ENCODE measurements at places on chromosomes 4 and X.

GRCh38 chrX:47206316-47206715 is 12.2 kb upstream of the CDK16 start:
- no peak for DNase-seq

DNA sequence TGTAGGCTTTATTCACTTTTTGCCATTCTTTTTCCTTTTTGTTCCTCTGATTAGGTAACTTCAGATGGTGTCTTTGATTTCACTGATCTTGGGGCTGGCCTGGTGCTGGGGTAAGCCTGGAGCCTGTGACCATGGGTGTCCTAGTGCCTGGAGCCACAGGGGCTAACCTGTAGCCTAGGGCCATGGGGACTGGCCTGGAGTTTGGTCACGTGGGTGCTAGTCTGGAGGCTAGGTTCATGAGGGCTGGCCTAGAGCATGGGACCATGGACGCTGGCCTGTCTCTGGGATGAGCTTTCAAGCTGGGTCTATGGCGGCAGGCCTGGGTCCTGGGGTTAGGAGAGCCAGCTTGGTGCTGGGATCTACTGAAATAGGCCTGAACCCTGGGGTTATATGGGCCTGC is 32.2 kb upstream of the ALG13 start:
- DNase-seq: no peak

DNA sequence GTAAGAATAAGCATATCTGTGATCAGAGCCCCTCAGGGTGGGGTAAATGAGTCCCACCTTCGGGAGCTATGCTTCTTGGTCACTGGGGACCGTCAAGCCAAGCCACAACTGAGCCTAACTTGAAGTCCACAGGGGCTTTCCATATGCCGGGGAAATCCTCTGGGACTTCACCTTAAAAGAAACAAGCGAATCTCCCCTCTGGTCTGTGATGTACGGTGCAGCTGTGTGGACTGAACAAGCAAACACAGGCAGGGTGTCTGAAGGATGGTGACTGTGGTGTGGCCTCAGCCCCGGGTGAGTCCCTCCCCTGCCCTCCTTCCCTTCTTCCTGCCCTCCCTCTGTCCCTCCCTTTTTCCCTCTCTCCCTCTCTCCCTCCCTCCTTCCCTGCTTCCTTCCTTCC is 29.7 kb upstream of the PPP2R2C start:
- DNase-seq: no peak

- DNase-seq: peak; percentile 16
Measured at GRCh38 chr4:6633091-6633906, 7.2 kb upstream of the MRFAP1 start.

DNA sequence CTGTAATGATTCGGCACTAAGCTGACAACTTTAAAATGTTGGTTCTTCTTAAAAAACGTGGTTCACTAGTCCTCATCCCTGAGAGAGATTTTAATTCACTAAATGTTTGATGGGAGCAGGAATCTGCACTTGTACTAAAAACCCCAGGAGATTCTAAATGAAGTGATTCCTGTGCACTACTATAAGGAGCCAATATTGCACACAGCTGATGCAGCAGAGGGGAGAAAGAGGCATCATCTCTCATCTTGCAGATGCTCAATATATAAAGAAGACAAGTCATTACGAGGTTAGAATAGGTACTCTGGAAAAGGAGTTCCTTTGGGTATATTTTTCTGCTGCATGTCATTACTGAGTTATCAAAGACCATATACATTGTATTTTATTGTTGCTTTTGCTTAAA is 207.6 kb upstream of the RASGEF1B start:
- DNase-seq: peak; percentile 40

DNA sequence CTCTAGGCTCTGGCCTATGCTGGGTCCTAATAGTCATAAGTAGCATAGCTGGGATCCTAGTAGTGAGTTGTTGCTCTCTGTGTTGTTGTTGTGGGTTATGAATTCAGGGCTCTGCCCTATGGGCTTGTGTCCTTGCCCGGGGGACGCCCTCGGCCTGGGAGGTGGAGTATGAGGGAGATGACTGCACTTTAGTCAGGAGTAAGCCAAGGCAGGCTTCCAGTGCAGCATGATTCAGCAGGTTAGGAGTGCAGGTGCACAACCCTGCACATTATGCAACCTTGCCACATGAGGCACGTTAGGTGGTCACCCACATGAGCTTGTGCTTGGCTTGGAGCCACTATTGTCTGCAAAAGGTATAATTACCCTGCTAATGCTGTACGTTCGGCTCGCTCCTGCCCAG is 58.4 kb upstream of the CCDC149 start:
- DNase-seq: no peak

- DNase-seq: no peak
Measured at GRCh38 chr4:180695851-180696250, 1547.4 kb upstream of the TENM3 start.

DNA sequence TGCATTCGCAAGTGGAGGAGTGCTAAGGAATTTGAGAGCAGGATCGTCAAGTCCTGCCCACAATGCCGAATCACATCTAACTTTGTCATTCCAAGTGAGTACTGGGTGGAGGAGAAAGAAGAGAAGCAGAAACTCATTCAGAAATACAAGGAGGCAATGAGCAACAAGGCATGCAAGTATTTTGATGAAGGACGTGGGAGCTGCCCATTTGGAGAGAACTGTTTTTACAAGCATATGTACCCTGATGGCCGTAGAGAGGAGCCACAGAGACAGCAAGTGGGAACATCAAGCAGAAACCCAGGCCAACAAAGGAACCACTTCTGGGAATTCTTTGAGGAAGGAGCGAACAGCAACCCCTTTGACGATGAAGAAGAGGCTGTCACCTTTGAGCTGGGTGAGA is 100.2 kb upstream of the MED14 start:
- DNase-seq: no peak

- no peak for DNase-seq
Measured at GRCh38 chrX:38746102-38746501, 55.2 kb upstream of the MID1IP1 start.

- no peak for DNase-seq
Measured at GRCh38 chrX:118904218-118904617, 70.2 kb upstream of the LONRF3 start.

DNA sequence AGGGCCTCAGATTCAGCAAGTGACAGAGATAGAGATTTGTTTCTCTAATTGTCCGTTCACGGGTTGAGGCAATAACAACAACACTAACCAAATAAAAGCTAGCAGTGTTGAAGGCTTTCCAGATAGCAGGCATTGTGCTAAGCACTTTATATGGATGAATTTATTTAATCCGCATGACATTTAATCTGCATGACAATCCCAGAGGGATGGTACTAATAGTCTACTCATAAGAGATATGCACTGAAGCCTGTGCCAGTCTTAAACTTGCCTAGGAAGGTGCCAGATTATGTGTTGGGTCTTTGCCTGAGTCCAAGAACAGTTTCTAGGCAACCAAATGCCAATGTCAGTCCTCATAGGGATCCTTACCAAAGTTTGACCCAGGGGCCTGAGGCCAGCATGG is 37.7 kb upstream of the FAT1 start:
- DNase-seq: no peak

DNA sequence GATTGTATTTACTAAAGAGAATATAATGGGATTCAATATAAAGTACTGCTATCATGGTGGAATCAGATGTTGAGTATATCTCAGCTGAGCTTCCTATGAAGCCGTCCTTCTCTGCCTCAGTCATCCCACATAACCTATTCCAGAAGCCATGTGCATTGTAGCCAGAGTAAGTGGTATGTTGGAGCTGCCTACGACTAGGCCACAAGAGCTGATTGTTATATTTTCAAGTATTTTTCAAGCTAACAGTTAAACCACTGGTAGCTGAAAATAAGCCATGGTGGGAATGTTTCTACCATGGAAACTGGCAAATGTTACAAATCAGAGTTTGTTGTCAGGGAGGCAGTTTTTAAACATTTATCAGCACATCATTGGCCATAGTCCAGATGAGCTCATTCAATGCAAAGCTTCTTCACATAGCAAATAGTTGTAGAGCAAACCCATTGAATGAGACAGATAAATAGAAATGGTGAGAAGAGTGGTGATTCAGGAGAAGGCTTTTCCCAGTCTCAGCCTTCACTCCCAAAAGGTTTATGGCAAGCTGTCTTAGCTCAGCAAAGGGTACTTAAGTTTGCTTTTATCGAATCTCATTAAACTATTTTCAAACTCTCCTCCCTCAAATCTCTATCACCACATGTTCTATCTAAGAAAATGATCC is 436.4 kb downstream of the PCDH19 start:
- no peak for DNase-seq

GRCh38 chrX:124226129-124226528 is 106.3 kb upstream of the TEX13D start:
- no peak for DNase-seq

GRCh38 chr4:138279286-138279685 is 37.1 kb upstream of the SLC7A11 start:
- DNase-seq: no peak

- no peak for DNase-seq
Measured at GRCh38 chr4:154612472-154613414, at the start of gene FGG. FGG (minus strand) TSS chr4:154612656; CDS start chr4:154612609, 47 bp downstream.

DNA sequence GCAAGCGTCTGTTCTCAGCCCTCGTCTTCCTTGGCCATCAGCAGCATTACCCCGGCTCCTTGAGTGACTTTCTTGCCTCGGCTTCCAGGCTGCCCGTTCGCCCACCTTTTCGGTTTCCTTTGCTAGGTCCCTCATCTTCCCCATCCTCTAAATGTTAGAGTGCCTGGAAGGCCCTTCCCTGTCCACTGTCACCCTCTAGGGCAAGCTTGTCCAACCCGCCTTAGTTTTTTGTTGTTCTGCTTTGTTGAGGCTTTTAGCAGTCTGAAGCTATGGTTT is 62.7 kb downstream of the TBC1D14 start:
- DNase-seq: no peak

GRCh38 chr4:5749568-5749967 is 38.6 kb downstream of the EVC start:
- DNase-seq: no peak

DNA sequence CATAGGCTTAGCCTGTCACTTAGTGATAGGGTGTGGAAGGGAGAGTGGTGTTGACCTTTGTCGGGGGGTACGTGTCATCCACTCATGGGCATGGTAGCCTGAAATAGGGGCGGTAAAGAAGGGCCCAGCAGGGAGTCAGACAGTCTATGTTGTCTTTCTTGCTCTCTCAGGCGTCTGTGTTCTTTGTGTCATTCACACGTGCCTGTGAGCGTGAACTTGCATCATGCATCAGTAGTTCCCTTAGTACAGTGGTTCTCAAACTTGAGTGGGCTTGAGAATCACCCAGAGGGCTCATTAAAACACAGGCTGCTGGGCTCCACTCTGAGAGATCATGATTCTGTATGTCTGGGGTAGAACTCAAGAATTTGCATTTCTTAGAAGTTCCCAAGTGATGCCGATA is 450.9 kb upstream of the FTHL17 start:
- no peak for DNase-seq

- DNase-seq: peak; percentile 33
Measured at GRCh38 chrX:23668335-23668734, 1.0 kb downstream of the PRDX4 start.

DNA sequence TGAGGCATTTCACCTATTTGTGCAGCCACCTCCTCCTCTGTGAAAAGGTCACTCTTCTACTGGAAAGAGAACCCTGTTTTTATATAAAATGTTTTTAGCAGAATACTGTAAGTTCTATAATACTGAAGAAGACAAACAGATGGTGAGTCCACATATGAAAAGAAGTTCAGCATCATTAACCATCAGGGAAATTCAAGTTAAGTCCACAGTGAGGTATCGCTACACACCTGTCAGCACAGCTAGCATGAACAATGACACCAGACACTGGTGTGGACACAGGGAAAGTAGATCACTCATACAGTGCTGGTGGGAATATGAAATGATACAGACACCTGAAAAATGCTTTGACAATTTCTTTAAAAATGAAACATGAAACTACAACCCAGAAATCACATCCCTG is 133.0 kb downstream of the MAD2L1 start:
- DNase-seq: no peak

DNA sequence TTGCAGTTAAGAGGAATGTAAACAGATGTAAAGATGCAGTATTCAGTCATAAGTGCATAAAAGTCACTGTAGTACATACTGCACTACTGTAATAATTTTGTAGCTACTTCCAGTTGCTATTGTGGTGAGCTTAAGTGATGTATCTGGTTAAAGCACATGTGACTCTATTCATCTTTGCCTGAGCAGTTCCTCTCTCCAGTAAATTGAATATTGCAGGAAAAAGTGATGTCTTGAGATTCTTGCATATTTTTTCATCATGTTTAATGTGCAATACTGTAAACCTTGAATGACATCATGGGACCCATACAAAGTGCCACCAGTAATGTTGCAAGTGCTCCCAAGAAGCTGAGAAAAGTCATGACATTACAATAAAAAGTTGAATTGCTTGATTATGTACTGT is 9.6 kb downstream of the UBA6 start:
- DNase-seq: no peak

DNA sequence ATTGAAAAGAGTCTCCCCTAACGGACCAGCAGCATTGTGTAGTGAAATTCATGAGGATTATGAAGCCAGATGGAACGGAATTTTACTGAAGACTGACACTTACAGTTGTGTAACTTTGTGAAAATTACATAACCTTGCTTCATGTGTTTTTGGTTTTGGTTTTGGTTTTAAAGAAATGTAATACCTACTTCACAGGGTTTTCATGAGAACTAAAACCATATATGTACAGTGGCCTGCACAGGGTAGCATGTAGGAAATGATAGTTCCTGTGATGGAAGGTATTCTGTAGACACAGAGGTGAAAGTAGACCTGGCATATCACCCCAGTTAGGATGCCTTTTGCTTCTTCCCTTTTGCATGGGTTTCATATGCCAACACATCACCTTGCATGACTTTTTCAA is 247.0 kb downstream of the BANK1 start:
- DNase-seq: no peak

DNA sequence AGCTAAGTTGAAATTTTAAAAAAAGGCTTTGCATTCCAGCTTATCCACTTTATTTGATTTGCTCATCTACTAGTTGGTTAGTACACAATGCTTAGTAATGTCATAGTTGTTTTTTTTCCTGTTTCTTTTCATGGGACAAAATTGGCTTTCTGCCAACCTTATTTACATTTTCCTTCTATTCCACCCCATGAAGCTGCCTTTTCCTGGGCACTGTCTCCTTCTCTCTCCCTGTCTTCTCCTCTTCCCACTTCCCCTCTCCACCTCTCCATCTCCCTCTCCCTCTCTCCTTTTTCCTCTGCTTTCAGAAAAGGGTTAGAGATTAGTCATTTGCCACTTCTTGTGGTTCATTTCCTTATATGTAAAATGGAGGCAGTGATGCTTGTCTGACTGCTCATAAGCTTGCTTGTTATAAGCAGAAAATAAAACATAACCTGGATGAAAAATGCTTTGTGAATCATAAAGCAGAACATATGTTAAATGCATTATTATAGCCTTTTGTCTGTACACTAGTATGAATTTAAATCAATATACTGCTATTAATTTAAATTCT is 181.9 kb downstream of the CEP135 start:
- no peak for DNase-seq

GRCh38 chr4:125750828-125751466 is 436.2 kb downstream of the FAT4 start:
- DNase-seq: peak; percentile 74

GRCh38 chr4:25913851-25914669 is at the start of gene SMIM20:
SMIM20 (plus strand) TSS chr4:25914220; CDS start chr4:25914314, 94 bp downstream.
- DNase-seq: peak; percentile 96

DNA sequence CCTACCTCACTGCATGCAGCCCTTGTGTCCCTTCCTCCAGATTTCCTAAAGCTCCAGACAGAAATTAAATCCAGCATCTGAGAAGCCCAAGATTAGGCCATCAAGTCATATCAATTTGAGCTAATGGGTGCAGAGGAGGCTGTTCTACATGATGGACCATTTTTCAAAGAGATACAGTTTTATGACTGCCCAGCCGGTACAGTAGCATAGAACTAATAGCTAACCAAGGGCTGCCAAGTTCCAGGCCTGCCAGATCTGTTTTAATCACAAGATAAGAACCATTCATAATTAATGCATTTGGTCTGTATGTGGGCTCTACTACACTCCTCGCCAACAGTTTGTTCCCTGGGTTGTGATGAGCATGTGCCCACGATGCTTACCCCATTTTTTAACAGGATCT is 73.9 kb upstream of the PLAC1 start:
- DNase-seq: no peak

All from eye (tissue), 1 donor.